ENCODE measurements at places on chromosomes 4 and X.

DNA sequence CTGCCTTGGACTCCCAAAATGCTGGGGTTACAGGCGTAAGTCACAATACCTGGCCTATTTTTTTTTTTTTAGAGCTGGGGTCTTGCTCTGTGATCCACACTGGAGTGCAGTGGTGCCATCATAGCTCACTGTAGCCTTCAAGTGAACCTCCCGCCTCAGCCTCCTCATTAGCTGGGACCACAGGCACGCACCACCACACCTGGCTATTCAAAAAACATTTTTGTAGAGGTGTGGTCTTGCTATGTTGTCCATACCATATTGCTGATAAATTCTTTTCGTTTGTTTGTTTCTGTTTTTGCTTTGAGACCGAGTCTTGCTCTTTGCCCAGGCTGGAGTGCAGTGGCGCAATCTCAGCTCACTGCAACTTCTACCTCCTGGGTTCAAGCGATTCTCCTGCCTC is 21.6 kb downstream of the ENOPH1 start:
- DNase-seq, result no peak

GRCh38 chr4:141724646-141725045 is 88.3 kb downstream of the IL15 start:
- no peak for DNase-seq

DNA sequence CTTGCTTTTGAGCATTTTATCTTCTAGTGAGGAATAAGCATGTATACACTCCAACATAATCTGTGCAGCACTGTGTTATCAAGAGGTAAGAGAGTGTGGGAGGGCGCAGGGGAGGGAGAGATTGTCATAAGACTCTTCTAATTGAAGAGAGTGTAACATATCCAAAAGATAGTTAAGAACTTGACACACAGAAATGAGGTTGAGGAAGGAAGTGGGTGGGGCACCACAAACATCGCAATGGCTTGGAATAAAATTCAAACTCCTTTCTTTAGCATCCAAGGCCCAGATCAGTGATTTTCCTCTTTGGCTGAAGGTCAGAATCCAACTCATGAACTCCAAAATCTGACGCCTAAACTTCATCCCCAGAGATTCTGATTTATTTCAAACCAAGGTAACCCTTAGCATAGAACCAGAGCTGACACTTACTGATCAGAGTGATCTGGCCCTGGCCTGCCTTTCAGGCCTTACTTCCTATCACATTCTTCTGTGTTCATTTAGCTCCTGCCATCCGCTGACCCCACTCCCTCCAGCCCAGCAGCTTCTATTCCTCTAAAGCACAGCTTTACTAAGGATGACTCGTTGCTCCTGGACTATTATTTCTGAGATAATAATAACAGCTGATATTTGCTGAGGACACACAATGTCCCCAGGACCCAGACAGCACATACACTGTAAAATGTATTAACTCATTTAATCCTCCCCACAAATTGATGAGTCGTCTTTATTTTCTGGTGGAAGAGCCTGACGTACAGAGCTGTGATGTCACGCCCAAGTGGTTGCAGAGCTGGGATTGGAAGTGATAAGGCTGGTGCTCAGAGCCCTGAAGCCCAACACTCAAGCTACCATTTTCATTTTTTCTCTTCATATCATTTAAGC is 10.6 kb upstream of the CTSO start:
- no peak for DNase-seq

DNA sequence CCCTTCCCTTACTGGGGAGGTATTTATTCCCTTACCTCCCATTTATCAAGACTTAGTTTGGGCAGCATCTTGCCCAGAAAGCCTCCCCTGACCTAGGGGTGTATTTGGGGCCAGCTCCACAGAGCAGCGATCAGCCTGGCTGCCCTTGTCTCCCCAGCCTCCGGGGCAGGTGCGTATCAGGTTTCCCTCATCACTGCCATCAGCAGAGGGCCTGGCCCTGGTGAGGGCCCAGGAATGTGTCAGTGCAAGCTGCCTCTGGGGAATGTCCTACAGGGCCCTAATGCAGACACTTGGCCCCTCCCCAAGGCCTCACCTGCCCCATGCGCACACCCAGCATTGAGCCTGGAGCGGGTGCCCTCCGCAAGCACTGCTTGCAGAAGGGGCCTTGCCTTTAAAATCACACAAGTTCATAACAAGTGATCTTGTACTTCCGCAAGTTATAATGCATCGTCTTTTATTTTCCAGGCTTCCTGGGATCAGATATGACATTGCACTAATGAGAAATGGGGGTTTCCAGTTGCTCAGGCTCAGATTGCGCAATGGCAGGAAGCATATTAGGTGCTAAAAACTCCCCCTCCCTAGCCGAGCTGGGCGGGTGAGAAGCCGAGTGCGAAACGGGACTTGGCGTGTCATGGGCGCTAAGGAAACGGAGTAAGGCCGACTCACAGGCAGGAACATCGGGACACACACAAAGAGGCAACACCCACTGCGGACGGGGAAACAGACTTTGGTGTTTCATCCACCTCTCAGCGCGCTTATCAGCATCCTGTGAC is 25.4 kb upstream of the AFAP1 start:
- DNase-seq, result no peak

- no peak for DNase-seq
Measured at GRCh38 chrX:111339212-111339611, 68.9 kb upstream of the CAPN6 start.

GRCh38 chr4:118954246-118954645 is 65.6 kb downstream of the SYNPO2 start:
- DNase-seq, result no peak

DNA sequence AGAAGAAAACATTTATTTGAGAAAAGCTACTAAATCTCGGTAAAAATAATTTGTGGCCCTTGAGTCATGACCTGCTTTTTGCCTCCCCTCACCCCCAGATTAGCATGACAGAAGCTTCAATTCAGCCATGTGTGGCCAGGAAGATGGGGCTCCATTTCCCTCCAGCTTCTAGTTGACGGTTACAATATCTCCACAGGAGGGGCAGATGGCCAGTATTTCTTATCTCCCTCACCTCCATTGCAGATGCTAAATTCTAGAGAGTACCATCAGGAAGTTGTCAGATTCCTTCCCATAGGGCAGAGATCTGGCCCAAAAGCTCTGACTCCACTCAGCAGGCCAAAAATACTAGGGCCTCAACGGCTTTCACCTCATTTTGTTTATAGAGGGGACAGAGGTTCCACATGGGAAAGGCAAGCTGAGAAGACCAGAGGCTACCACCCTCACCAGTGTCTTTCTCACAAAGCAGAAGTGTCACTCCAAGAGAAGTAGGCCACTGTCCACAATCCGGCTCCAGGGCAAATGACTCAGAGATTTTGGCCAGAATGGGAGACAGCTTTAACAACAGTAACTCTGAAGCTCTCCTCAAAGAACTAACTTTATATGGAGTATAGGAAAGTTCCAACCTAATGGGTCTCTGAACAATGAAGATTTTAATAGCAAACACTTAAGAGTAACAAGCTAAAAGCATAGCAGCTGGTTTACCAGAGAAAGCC is 108.3 kb downstream of the TBC1D19 start:
- DNase-seq, result no peak
